ENCODE measurements at places on chromosomes 6 and 20.

DNA sequence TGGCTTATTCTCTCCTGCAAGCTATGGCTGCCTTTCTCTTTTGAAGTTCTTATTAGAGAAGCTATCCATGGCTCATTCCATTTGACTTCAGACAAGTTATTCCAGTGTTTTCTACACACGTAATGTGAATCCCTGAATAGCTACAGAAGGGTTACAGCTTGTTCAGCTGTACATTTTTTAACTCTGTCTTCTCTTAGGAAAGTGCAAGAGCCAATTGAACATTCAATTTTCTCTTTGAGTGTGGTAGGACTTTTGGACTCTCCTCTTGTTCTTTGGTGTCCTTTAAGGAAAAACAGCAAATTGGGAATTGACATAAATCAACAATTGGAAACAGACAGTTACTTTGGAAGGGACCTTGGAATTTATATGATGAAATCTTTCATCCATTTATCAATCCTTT lies 125.8 kb downstream of the EPM2A start:
- H3K36me3 ChIP-seq: no peaks in the 10 kb centered on the region
- H3K27ac ChIP-seq: no peak overlapping the region
- H3K4me1 ChIP-seq: no peaks in the 10 kb centered on the region
- no peaks in the 10 kb centered on the region for H3K27me3 ChIP-seq
- H3K4me3 ChIP-seq: no peak overlapping the region

GRCh38 chr6:106063448-106063850 lies 22.7 kb upstream of the PRDM1 start:
- H3K27ac ChIP-seq: no peak overlapping the region
- H3K4me3 ChIP-seq: no peak overlapping the region
- DNase-seq: no peak
- no peaks in the 10 kb centered on the region for H3K36me3 ChIP-seq
- no peaks in the 10 kb centered on the region for H3K4me1 ChIP-seq

- no peaks in the 10 kb centered on the region for H3K4me1 ChIP-seq
- H3K27me3 ChIP-seq: no peaks in the 10 kb centered on the region
Observed at GRCh38 chr6:19754686-19755085, 82.5 kb upstream of the ID4 start.

- H3K27me3 ChIP-seq: no peaks in the 10 kb centered on the region
- H3K36me3 ChIP-seq: no peaks in the 10 kb centered on the region
- no peak overlapping the region for H3K4me3 ChIP-seq
- peak overlapping the region; percentile 22 for H3K27ac ChIP-seq
- H3K4me1 ChIP-seq: peaks cover 74% of the 10 kb centered on the region
- no peak for DNase-seq
Observed at GRCh38 chr6:56766806-56767178, 124.1 kb upstream of the DST start.

DNA sequence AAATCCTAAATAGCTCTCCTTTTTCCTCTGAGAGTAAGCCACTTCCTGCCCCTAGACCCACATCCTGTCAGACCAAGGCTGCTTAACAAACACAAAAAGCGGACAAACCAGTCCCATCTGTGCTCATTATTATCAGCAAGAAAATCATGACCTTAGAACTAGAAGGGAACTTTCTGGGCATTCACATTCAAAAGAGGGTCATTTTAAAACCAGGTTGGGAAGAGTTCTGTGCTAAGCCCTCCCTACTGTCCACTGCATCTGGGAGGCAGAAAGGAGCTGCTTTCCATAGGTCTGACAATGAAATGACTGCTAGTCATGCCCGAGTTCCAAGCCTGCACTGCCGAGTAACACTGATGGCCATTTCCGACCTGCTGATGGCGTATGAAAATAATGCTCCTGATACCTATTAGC lies 15.4 kb downstream of the EZR start:
- no peak for DNase-seq
- no peaks in the 10 kb centered on the region for H3K36me3 ChIP-seq
- no peak overlapping the region for H3K27ac ChIP-seq
- H3K27me3 ChIP-seq: no peaks in the 10 kb centered on the region
- H3K4me3 ChIP-seq: no peak overlapping the region
- H3K4me1 ChIP-seq: peaks cover 44% of the 10 kb centered on the region

- peaks cover 82% of the 10 kb centered on the region for H3K4me1 ChIP-seq
- no peaks in the 10 kb centered on the region for H3K27me3 ChIP-seq
- peak overlapping the region; percentile 7 for H3K4me3 ChIP-seq
- H3K27ac ChIP-seq: peak overlapping the region; percentile 82
- peak; percentile 79 for DNase-seq
Observed at GRCh38 chr6:108589244-108589791, 28.6 kb downstream of the FOXO3 start.

GRCh38 chr6:97394160-97394748 lies 111.2 kb upstream of the MMS22L start:
- H3K36me3 ChIP-seq: no peaks in the 10 kb centered on the region
- no peak overlapping the region for H3K27ac ChIP-seq
- DNase-seq: no peak
- H3K27me3 ChIP-seq: no peaks in the 10 kb centered on the region
- H3K4me1 ChIP-seq: no peaks in the 10 kb centered on the region

DNA sequence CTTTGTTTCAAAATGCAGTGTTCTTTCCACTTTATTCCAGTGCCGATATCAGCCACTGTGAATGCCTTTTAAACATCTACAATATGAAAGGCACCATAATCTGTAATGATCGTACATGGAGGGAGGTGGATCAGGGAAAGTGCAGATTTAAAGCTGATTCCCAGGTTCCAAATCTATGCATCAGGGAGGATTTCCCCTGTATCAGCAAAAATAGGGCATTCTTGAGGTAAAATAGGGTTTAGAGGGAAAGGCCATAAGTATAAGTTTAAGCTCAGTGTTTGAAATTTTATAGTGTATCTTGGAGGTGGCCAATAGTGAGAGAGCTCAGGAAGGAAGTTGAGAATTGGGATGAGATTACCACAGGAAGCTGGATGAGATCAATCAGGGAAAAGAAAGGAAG lies 289.7 kb upstream of the ID4 start:
- no peaks in the 10 kb centered on the region for H3K4me1 ChIP-seq
- no peak overlapping the region for H3K27ac ChIP-seq
- H3K36me3 ChIP-seq: no peaks in the 10 kb centered on the region
- DNase-seq: no peak

DNA sequence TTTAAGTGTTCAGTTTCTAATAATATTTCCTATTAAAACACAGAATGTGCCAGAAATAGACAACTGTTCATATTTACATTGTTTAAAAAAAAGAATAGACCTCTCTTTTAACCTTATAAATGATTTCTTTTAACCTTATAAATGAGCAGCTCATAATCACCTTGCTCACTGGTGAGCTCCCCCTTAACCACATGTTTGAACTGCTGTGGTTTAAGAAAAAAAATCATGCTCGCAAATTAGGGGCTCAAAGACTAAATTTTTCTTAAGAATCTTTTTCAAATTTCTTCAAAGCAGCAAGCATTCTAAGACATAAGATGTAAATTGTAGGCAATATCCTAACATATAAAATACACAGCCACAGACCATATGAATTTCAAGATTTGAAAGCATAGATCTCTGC lies 32.8 kb downstream of the FAM8A1 start:
- no peak for DNase-seq
- no peak overlapping the region for H3K4me3 ChIP-seq
- H3K4me1 ChIP-seq: peaks cover 2% of the 10 kb centered on the region
- H3K27me3 ChIP-seq: no peaks in the 10 kb centered on the region

DNA sequence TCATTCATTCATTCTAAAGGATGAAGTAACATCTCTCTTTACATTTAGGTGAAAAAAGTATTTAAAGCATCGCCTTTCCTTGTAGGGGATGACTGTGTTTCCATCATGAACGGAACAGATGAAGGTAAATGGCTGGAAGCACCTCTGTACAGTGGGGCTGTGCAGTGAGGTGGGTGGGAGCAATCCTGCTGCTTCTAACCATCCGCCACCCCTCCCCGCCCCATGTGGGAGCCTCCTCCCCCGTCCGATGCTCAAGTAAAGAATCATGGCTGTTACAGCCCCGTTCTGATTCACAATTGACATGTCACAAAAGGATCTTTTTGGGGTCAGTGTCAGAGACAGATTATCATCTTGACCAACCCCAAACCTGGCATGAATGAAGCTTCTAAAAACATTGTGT lies 19.3 kb downstream of the ENTPD6 start:
- H3K27me3 ChIP-seq: no peaks in the 10 kb centered on the region
- no peak for DNase-seq
- no peaks in the 10 kb centered on the region for H3K4me1 ChIP-seq
- H3K4me3 ChIP-seq: no peak overlapping the region
- no peak overlapping the region for H3K27ac ChIP-seq
- H3K36me3 ChIP-seq: peaks cover 97% of the 10 kb centered on the region

- H3K27me3 ChIP-seq: no peaks in the 10 kb centered on the region
- H3K4me3 ChIP-seq: no peak overlapping the region
- DNase-seq: no peak
- no peaks in the 10 kb centered on the region for H3K4me1 ChIP-seq
- no peak overlapping the region for H3K27ac ChIP-seq
- H3K36me3 ChIP-seq: no peaks in the 10 kb centered on the region
Observed at GRCh38 chr20:11540558-11540957, 377.1 kb upstream of the BTBD3 start.

DNA sequence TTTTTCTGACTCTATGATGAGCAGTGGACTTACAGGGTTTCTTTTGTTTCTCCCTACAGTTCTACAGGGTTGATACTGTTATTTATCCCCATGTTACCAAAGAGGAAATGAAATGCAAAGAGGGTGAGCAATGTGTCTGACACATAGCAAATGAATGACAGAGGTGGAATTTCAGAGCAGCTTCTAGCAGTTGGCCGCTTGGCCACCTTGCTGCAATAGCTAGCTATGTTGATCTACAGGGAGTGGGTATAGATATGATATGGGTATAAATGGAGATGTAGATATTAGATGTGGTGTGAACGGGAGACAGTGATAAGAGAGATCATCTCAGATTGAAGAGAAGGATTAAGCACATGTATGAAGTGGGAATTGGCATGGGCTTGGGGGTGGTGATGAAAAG lies 10.9 kb upstream of the SLC22A3 start:
- H3K4me3 ChIP-seq: no peak overlapping the region
- H3K27me3 ChIP-seq: no peaks in the 10 kb centered on the region
- H3K36me3 ChIP-seq: no peaks in the 10 kb centered on the region
- H3K27ac ChIP-seq: no peak overlapping the region

DNA sequence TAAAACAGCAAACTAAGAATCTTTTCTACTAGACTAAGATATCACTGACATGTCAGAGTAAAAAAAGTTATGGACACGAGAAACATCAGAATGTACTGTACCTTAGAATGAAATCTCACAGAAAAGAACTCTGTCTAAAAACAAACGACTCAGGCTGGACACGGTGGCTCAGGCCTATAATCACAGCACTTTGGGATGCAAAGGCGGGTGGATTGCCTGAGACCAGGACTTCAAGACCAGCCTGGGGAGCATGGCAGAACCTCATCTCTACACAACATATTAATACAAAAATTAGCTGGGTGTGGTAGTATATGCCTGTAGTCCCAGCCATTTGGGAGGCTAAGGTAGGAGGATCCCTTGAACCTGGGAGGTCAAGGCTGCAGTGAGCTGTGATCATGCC lies 122.6 kb downstream of the PRND start:
- H3K36me3 ChIP-seq: no peaks in the 10 kb centered on the region
- DNase-seq: no peak
- H3K27ac ChIP-seq: no peak overlapping the region
- H3K4me1 ChIP-seq: no peaks in the 10 kb centered on the region
- no peaks in the 10 kb centered on the region for H3K27me3 ChIP-seq

DNA sequence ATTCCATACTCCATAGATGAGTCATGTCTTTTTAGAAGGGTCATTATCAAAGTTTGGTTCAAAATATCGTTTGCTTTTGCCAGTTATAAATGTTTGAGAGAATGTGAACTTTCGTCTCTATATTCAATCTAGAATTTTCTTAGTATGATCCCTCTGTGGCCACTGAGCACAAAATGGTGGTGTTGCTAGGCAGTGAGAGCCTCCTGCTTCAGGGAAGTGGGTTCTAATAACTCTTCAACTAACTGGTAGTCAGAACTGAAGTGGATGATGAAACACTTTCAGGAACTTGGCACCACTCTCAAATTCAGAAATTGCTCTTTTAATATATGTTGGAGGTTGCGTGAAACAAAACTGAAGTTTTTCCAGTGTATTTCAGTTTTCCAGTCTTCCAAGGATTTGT lies 125.0 kb upstream of the DOK5 start:
- DNase-seq: no peak
- H3K27ac ChIP-seq: no peak overlapping the region
- H3K4me1 ChIP-seq: no peaks in the 10 kb centered on the region
- no peaks in the 10 kb centered on the region for H3K36me3 ChIP-seq
- H3K27me3 ChIP-seq: no peaks in the 10 kb centered on the region

- DNase-seq: no peak
- peaks cover 4% of the 10 kb centered on the region for H3K27me3 ChIP-seq
- H3K4me1 ChIP-seq: peaks cover 39% of the 10 kb centered on the region
- H3K27ac ChIP-seq: no peak overlapping the region
Observed at GRCh38 chr6:149458196-149458595, 26.6 kb downstream of the ZC3H12D start.

- H3K36me3 ChIP-seq: no peaks in the 10 kb centered on the region
- no peak overlapping the region for H3K4me3 ChIP-seq
- no peak for DNase-seq
- H3K27me3 ChIP-seq: no peaks in the 10 kb centered on the region
- H3K27ac ChIP-seq: no peak overlapping the region
- no peaks in the 10 kb centered on the region for H3K4me1 ChIP-seq
Observed at GRCh38 chr6:4174042-4174441, 38.7 kb upstream of the ECI2 start.

DNA sequence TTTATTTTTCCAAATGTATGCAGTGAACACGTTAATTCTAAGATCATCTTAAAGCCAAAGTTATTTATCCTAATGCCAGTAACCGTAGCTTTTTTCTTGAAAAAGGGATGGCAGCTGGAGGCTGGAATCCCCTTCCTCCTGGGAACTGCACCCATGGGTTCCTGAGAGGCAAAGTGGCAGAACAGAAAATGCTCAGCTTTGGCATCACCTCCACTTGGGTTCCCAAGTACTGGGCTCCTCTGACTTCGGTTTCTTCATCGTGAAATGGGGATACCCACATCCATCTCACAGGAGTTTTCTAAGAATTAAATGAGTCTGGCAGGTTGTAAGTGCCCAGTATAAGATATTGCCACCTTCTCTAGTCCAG lies 6.2 kb upstream of the DDX43 start:
- H3K27ac ChIP-seq: no peak overlapping the region
- peak overlapping the region; percentile 48 for H3K4me3 ChIP-seq
- DNase-seq: no peak
- no peaks in the 10 kb centered on the region for H3K36me3 ChIP-seq
- no peaks in the 10 kb centered on the region for H3K27me3 ChIP-seq

- DNase-seq: no peak
- no peaks in the 10 kb centered on the region for H3K27me3 ChIP-seq
- H3K27ac ChIP-seq: no peak overlapping the region
- no peak overlapping the region for H3K4me3 ChIP-seq
- no peaks in the 10 kb centered on the region for H3K4me1 ChIP-seq
Observed at GRCh38 chr6:6816716-6817115, 228.2 kb downstream of the LY86 start.
